ENCODE measurements at places on chromosomes 1 and 21.

DNA sequence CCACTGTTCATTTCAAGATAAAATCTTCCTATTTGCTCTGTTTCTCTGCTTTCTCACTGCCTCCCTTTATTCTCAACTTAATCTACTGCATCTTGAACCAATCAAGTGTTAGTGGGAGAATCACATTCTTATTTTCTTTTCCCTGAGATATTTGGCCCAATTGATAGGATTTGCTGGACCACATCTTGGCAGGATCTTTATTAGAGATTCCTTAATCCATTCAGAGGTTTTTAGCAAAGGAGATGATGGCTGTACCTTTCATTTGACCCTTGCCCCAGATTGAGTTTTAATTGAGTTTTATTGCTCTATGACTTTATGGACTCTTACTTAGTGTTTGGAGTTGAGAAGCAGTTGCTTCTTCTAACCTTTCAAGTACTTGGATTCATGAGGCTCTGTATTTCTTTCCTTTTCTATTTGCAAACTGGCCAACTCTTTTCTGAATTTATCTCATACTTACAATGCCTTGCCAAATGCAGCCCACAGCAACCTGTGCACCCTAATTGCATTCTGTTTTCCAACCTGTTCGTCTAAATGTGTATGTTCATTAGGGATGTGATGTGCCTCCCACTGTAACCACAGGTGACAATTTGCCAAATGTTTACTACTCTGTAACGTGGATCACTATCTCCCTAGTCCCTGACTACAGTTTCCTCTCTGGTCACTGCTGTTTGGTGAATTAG, 274.8 kb upstream of the KAZN start:
- DNase-seq = no peak

DNA sequence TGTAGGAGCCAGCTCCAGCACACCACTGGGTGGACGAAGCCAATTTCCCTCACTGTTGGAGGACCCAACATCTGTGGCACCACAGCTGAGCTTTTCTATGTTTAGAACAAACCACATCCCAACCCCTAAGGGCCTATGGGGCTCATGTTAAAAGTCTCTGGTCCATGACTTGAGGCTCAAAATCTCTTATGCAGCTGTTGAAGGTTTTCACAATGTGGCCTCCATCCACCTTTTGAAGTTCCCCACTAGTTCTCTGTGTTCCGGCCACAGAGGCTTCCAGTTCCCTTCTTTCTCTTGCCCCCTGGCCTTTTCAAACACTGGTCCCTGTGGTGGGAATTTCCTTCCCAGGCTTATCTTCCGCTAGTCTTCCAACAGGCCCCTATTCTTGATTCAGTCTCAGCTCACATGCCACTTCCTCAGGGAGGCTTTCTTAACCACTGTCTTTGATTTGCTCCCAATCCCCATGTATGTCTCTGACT, 3.9 kb upstream of the IFNLR1 start:
- no peak for DNase-seq

GRCh38 chr1:175148068-175148467, 44.5 kb downstream of the KIAA0040 start:
- no peak for DNase-seq

DNA sequence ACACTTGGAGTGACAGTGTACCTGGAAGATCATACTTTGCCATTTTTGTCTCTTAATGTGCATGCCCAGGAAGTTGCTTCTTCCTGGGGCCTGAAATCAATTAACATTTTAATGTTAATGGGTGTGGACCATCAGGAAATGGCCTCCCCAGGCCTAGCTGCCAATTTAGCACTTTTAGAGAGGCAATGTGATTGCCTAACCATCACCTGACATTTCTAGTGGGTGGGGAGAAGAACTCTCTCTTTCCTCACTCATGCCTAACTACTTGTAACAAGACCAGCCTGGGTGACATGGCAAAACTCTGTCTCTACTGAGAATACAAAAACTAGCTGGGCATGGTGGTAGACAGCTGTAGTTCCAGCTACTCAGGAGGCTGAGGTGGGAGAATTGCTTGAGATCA, 549.0 kb upstream of the RGS18 start:
- DNase-seq = no peak

DNA sequence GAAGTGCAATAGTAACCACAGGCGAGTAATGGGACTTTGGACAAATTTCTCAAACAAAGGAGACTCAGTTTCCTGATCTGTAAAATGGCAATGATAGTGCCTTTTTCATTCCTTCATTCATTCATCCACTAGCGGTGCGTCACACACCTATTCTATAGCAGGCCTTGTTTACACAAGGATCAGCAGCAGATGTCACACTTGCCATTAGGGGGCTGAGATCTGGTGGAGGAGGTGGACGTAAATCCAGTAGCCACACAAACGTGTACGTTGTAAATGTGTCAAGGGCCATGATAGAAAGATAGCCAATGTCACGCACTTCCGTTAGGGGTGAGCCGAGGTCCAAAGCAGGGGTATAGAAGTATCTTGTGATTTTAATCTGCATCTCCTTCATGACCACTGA, 34.2 kb downstream of the SERINC2 start:
- DNase-seq = no peak

DNA sequence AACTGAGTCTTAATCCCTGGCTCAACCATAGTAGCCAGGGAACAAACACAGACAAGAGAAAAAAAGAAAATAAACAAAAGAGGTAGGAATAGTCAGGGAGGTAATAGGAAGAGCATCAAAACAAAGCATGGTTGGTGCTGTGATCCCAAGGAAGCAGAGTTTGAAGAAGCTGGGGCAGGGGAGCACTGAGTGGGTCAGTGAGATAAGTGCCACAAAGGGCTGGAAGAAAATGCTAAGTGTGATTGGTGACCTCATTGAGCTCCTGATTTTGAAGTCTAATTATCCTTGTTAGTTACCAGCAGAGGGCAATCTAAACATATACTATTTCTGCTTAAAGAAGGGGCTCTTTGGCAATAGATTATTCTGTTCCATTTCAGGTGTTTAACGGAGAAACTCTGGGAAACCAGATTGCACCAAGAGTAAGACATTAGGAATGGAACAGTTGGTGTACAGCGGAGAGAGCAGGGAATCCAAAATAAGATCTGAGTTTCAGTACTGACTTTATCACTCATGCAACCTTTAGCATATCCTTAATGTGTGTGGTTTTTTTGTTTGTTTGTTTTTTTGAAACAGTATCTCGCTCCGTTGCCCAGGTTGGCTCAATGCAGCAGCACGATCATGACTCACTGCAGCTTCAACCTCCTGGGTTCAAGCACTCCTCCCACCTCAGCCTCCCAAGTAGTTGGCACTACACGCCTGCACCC, 30.7 kb upstream of the KIAA1614 start:
- peak; percentile 53 for DNase-seq

GRCh38 chr1:7406641-7407543, 364.2 kb upstream of the VAMP3 start:
- no peak for DNase-seq
